ENCODE measurements at places on chromosomes 2 and 18.

DNA sequence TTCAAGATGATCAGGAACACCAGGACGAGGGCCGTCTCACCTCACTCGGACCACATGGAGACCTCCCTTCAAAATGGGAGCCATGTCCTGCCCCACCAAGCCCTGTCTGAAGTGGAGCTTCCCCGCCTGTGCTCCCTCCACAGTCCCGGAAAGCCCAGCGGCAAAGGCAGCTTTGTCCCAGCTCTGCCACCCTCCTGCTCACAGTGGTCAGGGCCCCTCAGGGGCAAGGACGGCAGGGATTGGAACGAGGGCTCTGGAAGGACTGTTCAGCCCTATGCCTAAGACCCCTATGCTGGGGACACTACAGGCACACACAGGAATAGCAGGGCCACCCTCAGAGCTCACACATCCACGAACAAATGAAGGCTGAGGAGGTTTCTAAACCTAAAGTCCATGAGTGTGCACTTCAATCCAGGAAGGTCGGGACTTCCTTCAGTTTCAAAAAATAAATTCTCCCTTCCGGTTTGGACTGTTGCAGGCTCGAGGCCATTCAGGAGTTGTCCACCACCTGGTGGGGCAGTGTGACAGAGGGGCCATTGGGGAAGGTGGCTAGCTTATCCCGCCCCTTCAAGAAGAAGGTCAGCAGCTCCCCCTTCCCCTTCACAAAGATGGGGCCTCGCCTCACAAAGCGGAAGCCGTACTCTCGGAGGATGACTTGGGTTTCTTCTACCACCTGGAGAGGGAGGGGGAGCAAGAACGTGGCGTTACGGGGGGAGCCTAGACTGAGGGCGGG, 26.4 kb downstream of the CENPO start:
- no peak for DNase-seq

DNA sequence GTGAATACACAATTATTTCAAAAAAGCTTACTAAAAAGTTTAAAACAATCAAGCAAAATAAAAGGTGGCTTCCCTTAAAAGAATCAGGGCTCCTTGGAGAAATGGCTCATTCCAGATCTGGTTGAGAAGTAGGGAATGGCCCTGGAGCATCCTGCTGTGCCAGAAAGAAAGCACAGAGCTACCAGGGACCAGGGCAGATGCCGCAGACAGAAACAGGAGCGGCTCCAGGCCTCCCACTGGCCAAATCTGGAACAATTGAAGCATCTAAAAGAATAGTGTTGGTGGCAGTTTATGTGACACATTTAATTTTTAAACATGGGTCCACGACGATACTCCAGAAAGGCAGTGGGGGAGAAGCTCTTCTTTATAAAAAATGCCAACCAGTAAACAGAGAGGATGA, 75.5 kb downstream of the GBX2 start:
- DNase-seq, result no peak

DNA sequence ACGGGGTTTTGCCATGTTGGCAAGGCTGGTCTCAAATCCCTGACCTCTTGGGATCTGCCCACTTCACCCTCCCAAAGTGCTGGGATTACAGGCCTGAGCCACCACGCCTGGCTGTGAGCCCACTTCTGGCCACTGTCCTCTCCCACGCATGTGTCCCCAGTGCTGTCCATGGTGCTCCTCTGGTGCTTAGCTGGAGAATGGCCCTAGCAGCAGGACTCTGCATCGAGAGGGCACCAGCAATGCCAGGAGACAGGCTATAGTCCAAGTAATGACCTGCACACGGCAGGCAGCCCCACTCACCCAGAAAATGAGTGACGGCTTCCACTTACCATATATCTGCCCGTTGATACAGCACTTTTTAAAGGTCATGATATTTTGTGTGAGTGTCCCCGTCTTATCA, 66.3 kb upstream of the NARS1 start:
- DNase-seq, result no peak

GRCh38 chr18:23969664-23970063, 44.9 kb upstream of the TTC39C start:
- DNase-seq, result no peak

DNA sequence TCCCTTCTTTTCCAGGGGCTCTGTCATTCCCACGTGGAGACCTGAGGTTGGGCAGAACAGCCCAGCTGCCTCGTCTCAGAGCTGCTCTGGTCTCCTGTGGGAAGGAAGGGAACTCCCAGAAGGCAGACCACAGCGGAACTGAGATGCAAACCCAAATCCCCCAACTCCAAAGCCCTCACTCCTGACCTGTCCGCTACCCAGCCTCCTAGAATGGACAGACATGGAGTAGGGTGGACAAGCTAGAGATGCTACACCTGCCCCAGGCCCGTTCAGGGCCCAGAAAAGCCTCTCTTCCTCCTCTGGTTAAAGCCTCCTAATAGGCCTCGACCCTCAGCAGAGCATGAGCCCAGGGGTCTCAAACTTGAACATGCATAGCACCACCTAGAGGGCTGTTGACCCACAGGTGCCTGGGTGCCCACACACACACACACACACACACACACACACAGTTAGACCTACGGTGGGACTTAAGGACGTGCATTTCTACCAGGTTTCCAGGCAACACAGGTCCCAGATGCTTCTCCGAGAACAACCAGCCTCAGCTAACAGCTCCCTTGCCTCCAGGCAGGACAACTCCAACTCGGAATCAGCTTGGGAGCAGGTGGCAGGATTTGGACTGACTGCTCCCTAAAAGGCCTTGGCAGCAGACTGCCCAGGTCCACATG, 93.5 kb downstream of the TNS1 start:
- no peak for DNase-seq

All from stimulated activated CD4-positive, alpha-beta T cell treated with anti-CD3 and anti-CD28 coated beads, Interleukin-4, amount 100 ng/mL, for 1 hour (primary cell).